ENCODE measurements at places on chromosomes 7 and 10. TPM values are rescaled to one million over a fixed set of nuclear protein-coding genes. Genes with fewer than 3 reads are reported as not detected.

DNA sequence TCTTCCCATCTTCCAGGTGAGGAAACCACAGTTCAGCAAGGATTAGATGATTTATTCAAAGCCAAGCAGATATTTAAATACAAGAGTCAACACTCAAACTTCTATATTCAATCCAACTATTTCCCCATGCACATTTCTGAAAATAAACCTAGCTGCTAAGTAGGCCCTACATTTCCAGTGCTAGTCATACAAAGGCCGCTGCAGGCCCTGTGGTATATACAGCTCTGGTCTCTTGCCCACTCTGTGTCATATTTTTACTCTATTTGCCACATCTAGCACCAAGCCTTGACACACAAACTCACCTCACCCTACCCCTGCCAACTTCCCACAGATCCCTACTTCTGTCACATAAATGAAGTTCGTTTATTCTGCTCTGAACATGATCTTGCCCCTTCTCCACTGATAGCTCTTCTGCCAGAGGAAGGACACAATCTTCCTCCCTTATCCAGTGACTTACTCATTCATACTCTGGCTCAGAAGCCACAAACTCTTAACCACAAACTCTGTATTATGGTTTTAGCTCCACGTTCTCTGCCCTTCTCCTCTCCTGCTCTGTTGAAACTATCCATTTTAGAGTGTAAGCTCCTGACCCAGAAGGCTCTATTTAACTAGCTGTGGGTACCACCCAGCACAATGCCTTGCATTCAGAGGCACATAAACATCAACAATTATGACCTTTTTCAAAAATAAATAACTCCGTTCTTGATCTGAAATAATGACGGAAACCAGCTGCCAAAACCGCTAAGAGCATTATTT is 180.7 kb downstream of the CPEB3 start:
- no peak for DNase-seq

GRCh38 chr7:95686109-95686508 is 86.2 kb upstream of the DYNC1I1 start:
- DNase-seq: peak; percentile 68

GRCh38 chr7:157863176-157863575 is 526.4 kb downstream of the DNAJB6 start:
- no peak for DNase-seq

The MUC12 gene
- 5.9 TPM for total RNA-seq

GRCh38 chr7:142836426-142836825 is 18.4 kb upstream of the EPHB6 start:
- no peak for DNase-seq

DNA sequence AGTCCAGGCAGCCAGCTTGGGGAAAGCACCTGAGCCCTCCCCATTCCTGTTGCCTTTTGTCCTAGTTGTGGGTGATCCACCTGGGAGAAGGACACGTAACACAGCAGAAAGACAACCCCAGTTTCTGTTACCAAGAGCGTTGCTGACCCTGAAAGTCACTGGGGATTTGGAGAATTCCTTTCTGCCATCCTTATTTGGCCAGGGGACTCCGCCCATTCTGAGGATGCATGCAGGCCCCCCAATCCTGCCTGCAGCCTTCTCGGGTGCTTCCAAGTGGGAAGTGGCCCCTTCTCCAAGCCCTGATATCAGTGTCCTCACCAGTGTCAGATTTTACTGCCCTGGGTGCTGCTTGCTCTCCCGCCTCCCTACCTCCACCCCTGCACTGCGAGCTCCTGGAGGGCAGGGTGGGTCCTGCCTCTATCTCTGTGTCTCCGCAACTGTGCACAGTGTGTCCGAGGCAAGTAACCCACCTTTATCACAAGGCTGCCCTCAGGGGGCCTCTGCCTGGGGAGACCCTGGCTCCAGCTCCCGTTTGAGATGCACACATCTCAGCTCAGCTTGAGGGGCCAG is 9.2 kb upstream of the ADCY1 start:
- no peak for DNase-seq

Measured in endodermal cell (in vitro differentiated cells).